ENCODE measurements at places on chromosomes 13 and 19.

DNA sequence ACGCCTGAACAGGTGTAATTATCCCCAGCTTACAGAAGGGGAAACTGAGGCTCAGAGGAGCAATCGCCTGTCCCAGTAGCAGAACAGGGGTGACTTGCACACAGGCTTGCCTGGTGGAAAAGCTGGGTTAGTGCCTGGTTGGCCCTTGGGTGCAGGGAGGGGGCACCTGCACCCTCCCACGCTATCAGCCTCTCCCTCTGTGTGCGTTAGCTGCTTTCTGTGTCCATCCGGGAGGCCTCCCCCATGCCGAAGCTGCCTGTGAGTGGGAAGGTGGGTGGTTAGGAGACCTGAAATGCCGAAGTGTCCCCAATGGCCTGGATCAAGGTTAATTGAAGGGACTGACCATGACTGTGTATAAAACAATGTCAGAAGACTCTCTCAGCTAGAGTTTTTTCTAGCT lies 295.0 kb downstream of the ZNF536 start:
- DNase-seq, result no peak

DNA sequence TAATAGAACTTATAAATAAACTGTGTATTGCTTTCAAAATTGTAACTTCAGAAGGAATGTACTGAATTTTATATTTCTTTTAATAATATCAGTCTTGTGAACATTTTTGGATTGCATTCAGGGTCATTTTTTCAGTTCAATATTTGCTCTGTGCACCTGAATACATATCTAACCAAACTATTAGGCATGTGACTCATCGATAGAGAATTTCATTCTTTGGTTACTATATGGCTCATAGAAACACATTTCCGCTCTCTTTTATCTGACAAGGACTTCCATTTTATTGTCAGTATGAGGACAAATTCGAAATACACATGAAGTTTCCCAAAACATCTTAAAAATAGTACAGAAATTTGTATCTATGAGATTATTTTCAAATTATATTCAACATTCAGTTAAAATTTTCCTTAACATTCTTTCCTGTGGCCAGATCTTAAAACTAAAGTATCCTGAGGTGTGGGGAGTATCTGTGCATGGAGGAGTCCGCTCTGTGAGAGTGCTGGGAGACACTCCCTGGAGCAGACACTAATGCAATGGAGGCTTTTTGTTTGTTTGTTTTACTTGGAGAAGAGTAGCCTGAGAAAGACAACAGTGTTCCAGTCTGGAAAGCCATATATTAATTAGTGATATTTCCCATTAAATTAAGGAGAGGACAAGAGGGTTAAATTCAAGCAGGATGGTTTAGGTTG lies 483.6 kb downstream of the PCDH20 start:
- DNase-seq, result no peak

- DNase-seq, result no peak
Measured at GRCh38 chr19:13764821-13765394, 586 bp downstream of the MRI1 start.

DNA sequence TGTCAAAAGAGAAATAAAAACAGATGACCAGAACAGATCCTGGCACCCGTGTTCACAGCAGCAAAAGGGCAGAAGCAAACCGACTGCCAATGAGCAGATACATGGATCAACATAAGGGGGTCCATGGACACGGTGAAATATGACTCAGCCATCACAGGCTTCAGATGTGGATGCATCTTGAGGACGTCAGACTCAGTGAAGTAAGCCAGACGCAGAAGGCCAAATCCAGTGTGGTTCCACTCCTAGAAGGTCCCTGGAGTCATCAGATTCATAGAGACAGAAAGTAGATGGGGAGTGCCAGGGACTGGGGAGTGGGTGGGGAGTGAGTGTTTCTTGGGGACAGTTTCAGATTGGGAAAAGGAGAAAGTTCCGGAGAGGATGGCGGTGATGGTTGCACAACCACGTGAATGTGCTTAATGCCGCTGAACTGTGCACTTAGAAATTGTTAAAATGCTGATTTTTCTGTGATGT lies 28.8 kb upstream of the SEMA6B start:
- DNase-seq, result no peak

DNA sequence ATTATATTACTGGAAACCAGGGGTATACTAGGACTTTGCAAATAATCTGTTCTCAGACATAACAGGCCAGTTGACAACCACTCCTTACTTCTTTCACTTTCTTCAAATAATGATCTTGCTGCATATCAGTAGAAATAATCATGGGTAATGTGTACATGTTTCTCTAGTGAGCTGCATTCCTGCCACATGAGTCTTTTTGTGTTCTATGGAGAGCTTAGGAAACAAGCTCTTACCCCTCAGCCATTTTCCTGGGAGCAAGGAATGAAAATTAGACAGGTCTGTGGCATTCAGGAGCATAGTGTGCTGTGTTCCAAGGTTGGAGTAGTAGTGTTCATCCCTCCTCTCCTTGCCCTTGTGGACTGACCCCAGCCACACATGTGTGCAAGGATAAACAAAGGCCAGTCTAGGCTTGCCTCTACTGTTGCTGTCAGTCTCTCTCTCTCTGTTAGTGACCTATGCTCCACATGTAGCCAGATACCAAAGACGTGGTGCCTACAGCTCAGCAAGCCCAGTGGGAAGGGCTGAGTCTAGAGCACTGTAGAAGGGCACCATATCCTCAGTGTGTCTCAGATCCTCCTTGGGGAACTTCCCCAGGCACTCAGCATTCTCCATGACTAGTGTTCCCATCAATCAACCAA lies 11.5 kb upstream of the OXGR1 start:
- no peak for DNase-seq

DNA sequence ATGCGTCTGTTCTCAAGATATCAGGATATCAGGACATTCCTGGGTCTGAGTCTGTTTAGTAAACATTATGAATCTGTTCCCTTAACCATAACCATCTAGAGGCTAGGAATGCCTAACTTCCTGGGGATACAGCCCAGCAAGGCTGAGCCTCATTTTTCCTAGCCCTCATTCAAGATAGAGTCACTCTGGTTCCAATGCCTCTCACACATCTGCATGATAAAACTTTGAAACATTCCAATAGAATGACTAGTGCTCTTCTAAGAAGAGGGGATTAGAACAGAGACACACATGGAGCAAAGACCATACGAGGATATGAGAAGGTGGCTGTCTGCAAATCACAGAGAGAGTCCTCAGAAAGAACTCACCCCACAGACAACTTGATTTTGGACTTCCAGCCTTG lies 20.6 kb upstream of the CABP5 start:
- no peak for DNase-seq

GRCh38 chr13:50594276-50595051 lies 249.0 kb downstream of the DLEU7 start:
- no peak for DNase-seq

DNA sequence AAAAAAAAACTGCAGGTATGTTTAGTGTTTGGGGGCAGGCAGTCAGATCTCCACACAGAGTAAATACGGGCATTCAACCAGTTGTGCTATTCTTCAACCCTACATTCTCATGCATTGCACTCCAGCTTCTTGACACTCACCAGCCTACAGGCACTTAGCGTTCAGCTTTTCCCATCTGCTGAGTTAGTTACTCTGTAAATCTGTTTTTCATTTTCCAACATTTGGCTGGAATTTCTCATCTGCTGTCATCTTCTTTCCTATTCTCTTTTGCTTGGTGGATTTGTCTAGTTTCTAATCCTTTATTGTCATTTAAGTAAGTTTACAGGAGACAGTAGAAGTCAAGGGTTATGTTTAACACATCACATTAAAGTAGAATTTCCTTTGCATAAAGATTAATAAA lies 1318.9 kb downstream of the OLFM4 start:
- no peak for DNase-seq

- peak; percentile 64 for DNase-seq
Measured at GRCh38 chr19:19145684-19146608, 7.7 kb upstream of the TMEM161A start.

DNA sequence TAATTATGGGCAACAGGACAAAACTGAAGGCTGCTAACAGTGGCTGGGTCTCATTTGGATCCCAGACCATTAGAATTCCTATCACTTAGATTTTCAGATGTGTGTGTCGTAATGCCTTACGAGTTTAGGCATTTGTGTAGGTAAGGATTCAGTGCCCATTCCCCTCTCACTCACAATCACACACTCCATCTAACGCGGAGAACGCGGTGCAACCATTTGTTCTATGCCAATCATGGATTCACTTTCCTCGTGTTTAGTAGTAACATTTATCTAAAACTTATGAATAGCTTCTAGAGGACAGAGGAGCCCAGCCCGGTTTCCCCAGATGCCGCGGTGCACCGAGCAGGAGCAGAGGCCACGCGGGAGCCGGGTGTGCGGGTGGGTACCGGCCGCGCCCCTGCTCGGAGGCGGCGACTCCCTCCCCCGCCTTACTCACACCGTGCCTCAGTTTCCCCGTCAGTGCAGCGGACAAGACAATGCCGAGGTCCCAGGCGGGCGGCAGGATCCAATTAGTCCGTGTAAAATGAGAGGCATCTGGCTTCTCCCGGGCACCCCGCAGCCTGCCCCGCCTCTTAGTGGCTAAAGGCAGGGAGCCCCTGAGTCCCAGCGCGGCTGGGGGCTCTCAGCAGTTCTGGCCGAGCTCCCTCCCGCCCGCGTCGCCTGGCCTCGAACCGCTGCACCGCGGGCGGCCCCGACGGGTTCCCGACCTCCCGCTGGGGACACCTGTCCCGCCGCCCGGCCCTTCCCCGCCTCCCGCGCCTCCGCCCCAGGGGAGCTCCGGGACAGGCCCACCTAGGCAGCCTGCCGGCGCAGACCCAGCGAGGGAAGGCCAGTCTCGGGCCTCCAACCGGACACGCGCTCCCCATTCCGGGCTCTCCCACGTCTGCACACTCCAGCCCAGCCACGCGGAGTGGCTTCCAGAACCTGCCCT lies 5.9 kb upstream of the C1QTNF9B start:
- DNase-seq, result no peak

GRCh38 chr19:16185768-16186123 lies 536 bp downstream of the FAM32A start:
- DNase-seq, result no peak

- DNase-seq, result no peak
Measured at GRCh38 chr19:10752237-10752912, 34.5 kb downstream of the DNM2 start.

DNA sequence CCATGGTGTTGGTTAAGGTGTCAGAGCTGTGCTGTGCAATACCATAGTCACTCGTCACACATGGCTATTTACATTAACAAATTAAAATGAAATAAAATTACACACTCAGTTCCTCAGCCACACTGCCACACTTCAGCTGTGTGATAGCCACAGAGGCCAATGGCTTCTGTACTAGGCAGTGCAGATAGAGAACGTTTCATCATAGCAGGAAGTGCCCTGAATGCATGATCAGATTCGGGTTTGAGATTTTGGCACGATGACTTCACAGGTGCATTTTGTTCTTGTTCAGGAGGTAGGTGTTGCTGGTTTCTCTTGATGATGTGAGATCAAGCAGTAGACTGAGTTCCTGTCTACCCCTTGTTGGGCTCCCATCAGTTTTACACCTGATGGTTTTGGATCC lies 6.5 kb downstream of the ARMC6 start:
- DNase-seq, result no peak

DNA sequence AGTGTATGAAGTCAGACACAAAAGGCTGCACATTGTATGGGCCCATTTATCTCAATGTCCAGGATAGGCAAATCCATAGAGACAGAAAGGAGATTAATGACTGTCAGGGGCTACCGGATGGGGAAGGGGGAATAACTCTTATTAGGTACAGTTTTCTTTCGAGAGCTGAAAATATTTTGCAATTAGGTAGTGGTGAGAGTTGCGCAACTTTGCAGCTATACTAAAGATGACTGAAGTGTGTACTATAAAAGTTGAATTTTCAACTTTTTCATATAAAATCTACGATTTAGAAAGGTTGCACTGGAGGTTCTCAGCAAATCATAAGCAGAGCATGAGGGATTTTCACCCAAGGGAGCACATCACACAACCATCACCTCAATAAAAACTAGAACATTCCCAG lies 16.1 kb upstream of the SLC15A1 start:
- DNase-seq, result no peak

DNA sequence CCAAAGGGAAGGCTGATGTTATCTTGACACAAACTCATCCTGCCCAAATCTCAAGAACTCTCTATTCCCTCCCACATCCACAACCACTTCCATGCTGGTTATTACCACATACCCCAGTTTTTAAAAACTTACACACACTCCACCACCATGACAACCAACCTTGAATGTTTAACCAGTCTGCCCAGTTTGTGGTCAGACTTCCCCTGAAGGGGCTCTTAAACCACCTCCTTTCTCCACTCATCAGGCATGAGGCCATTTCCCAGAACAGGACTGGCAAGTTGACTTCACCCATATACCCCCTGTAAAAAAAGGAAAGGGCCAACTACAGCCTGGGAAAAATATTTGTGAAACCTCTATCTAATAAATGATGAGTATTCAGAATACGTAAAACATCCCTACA lies 12.4 kb upstream of the ZSCAN4 start:
- DNase-seq, result no peak

- DNase-seq, result no peak
Measured at GRCh38 chr13:91406619-91407018, 8.2 kb downstream of the GPC5 start.

GRCh38 chr13:22665506-22665905 lies 515.3 kb upstream of the SGCG start:
- no peak for DNase-seq

DNA sequence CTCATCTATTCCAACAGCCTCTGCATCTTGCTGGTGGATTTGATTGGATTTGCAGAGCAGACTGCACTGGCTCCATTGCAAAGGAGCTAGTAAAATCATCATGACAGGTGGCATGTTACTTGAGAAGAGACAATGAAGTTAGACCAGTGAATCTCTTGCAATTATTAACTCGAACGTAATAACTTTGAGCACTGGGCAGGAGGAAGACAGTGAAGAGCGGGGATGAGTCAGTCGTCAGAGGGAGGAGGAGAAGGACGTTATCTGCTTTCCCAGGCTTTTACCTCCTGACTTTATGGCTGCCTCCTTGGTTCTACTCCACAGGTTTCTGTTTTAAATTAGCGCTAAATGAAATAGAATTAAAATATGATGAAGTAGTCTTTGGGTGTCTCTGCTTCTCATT lies 257.8 kb upstream of the IPO5 start:
- DNase-seq, result no peak

- no peak for DNase-seq
Measured at GRCh38 chr13:50248516-50249143, 233.4 kb downstream of the KCNRG start.

- DNase-seq, result no peak
Measured at GRCh38 chr13:32165796-32166195, 134.2 kb downstream of the FRY start.
